CD4-positive, alpha-beta T cell treated with Interleukin-6 for 4 hours (primary cell): ENCODE measurements at places on chromosomes 13 and 19.

GRCh38 chr19:7063764-7064418, 5.4 kb upstream of the MBD3L3 start:
- DNase-seq = no peak

- no peak for DNase-seq
Measured at GRCh38 chr19:6671960-6672359, 2.0 kb upstream of the TNFSF14 start.

DNA sequence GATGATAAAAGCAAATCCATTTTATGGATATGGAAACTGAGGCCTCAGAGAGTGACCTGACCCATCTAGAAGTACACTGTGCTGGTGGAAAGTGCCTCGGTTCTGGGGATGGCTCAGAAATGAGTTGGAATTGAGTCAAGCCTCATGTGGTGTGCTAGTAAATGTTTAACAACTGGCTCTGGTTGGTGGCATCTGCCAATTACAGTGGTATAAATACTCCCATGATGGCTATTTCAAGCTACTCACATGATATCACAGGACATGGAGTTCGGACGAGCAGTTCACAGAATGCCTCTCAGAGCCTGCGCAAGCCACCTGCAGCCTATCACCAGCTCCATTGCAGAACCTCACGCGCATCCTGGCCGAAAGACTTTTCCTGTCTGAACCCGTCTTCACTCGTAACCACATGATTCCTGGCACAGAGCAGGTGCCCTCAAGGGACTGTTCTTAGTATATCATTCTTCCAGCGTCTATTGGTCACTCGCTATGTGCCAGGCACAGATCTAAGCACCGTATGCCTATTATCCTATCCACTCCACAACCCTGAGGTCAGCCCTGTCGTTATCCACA, 9.1 kb downstream of the TMEM150B start:
- DNase-seq = no peak

DNA sequence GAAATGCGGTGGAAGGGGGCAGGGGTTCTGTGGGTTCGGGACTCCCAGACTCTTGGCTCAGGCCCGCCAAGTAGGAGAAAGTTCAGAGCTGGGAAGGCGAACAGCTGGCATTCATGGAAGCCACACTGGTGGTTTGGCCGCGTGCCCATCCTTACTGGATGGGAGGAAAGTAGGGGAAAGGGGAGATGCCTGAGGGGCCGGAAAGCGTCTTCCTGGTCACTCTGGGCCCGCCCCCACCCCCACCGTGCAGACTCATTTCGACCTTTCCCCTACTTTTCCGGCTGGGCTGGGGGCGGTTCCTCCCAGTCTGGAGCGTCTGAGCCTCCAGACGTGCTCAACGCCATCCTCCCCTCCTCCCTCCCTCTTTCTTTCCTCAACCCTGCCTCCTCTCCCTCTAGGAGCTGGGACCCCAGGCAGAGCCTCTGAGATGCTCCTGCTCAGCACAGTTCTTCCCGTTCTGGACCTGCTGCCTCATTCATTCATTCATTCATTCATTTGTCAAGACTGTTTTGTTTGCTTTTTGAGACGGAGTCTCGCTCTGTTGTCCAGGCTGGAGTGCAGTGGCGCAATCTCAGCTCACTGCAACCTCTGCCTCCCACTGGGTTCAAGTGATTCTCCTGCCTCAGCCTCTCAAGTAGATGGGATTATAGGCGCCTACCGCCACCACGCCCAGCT, 3.5 kb downstream of the ANGPTL4 start:
- DNase-seq = no peak

DNA sequence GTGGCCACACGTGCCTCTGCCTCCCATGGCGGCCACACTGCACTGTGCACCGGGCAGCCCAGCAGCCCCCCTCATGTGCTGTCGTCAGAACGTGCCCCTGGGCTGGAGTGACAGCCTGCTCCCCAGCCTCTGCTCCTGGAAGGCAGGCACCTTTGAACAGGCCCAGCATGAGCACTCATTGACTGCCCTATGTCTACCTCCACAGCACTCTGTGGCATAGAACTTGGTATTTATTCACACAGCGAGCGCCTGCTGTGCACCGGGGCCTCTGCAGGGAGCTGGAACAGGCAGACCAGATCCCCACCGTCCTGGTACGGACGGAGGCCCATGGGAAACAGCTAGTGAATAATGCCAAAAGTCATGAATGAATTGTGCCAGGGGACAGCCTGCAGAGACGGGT, 53.7 kb downstream of the DPF1 start:
- no peak for DNase-seq

DNA sequence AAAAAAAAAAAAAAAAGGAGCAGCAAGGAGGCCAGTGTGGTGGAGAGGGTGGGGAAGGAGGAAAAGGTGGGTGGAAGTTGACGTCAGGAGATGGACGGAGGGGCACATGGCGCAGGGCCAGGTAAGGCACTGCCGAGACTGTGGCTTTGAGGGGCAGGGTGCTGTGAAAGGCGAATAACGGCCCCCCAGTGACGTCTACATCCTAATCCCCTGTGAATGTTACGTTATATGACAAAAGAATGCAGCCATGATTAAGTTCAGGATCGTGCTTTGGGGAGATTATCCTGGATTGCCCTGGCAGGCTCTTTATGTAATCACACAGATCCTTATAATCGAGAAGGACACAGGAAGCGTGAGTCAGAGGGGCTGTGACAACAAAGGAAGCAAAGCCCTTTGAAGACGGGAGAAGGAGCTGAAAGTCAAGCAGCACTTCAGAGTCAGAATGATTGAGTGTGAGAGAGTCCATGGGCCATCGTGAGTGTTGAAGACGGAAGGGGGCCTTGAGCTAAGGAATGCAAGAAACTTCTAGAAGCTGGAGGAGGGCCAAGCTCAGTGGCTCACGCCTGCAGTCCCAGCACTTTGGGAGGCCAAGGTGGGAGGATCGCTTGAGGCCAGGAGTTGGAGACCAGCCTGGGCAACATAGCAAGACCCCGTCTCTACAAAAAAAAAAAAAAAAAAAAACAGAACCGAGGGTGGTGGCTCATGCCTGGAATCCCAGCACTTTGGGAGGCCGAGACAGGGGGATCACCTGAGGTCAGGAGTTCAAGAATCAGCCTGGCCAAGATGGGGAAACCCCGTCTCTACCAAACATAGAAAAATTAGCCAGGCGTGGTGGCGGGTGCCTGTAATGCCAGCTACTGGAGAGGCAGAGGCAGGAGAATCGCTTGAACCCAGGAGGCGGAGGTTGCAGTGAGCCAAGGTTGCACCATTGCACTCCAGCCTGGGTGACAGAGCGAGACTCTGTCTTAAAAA, 13.8 kb upstream of the CEACAM16 start:
- DNase-seq = peak; percentile 10

DNA sequence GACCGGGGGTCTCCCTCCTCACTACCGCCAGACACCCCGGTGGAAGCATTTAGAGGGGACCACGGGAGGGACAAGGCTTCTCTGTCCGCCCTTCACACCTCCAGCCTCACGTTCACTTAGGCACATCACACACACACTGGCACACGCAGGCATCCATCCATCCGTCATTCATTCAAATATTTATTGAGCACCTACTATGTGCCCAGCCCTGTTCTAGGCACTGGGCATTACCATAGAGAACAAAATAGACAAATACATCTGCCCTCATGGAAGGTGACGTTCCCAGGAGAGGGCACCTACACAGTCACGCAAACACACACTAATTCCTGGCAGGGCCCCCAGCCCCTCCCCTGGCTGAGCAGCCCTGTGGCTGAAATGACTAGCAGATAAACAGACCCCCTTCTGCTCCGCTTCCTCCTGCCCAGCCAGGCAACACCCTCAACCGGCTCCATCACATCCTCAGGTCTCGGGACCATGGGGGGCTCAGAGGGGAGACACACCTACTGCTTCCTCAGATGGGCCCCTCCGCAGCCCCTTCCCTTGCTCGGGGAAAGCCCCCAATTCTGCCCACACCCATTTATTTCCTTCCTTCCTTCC, 3.7 kb upstream of the NOP53 start:
- DNase-seq = no peak

DNA sequence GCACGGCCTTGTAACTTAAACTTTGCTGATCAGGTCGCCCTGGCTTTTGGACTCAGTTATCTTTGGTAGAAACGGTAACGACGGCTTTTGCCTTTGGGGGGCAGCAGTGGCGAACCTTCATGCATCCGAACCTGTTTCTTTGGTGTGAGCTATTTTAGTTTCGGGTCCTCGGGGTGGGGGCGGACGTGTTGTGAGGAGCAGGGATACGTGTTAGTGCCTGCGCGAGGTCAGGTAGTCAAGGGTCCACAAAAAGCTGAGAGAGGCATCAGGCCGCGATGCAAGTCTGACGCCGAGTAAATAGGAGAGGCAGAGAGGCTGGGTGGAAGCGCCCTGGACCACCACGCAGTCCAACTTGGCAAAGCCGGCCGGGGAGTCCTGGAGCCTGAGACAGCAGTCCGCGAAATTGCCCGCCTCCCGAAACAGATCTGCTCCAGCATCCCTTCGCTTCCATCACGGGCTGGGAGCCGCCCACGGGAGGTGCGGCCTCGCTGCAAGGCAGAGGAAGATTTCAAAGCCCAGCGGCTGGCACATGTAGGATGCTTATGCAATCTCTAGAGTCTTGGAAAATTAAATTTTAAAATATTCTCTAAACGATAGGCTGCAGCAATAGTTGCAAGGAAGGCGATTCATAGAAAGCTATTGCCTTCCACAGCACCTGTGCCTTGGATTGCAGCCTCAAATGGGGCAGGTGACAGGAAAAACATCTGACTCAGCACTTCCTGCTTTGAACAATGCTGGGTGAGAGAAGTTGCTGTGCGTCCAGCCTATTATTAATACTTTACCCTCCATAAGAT, 4.6 kb upstream of the TPP2 start:
- peak; percentile 83 for DNase-seq

GRCh38 chr19:19409631-19410030, 4.2 kb downstream of the GATAD2A start:
- DNase-seq = no peak

DNA sequence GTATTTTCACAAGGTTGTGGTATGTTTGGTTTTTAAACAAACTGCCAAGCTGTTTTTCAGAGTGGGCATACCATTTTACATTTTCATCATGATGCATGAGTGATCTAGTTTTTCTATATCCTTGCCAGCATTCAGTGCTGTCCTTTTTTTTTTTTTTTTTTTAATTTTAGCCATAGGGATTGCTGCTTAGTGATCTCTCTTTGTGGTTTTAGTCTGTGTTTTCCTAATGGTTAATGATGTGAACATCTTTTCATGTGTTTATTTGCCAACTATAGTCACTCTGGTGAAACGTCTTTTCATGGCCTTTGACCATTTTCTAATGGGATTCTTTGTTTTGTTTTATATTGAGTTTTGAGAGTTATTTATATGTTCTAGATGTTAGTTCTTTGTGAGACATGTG, 59.7 kb downstream of the SHISA2 start:
- no peak for DNase-seq

DNA sequence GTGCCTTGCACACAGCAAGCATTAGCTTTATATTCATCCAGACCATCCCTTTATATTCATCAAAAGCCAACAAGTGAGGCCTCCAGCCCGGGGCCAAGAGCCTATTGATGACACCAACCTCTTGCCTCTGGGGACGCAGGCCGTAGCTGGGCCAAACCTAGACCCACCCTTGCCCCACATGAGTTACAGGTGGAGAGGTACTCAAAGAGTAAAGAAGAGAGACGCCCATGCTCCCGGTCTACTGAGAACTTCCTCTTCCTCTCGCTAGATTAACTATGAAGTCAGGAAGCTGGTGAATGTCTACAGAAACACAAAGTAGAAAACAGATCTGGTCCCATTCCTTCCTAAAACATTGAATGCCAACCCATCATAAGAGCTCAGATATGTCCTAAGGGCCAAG, 3.8 kb upstream of the MLNR start:
- no peak for DNase-seq

DNA sequence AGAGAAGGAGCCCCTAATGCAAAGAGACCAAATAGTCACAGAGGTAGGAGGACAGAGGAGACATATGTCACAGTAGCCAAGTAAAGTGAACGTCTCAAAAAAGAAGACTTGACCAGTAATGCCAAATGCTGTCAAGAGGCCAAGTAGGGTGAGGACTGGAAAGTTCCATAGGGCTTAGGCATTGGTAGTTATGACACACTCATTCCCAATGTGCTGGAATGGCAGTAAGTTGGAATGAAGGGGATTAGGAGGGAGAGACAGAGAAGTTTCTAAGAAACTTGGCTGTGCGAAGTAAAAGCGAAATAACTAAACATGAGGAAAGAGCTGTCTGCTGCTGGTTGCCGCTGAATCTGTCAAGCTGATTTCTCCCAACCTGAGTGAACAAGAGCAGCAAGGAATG, 14.9 kb upstream of the FRY start:
- no peak for DNase-seq

DNA sequence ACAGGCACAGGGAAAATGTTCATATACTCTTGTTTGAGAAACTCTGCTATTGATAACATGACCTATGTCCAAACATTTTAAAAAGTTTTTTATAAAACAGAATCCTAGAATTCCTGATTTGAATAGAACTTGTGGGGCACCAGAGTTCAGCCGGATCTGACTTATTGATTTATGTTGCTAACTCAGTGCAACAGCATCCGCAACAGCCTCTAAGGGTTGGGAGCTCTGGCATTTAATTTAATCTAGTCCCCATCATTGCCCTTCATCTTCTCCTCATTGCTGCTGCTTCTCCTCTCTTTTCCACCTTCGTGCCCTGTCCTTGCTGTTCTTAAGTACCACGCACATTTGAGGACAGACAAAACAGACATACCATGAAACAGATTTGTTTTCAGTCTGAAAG, 214.5 kb downstream of the FGF14 start:
- DNase-seq = no peak

- no peak for DNase-seq
Measured at GRCh38 chr19:34353546-34353945, 11.4 kb upstream of the GPI start.

- DNase-seq = no peak
Measured at GRCh38 chr19:23810496-23810895, 51.8 kb upstream of the ZNF681 start.

DNA sequence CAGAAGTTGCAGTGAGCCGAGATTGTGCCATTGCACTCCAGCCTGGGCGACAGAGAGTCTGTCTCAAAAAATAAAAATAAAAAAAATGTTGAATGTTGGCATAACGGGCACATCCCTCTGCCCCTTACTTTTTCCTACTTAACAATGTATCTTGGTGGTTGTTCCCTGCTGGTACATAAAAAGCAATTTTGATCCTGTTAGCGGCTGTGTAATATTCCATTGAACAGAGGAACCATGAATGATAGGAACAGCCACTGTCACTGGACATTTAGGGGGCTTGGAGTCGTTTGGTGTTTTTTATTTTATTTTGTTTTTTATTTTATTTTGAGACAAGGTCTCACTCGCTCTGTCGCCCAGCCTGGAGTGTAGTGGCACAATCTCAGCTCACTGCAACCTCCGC, 10.4 kb upstream of the NCCRP1 start:
- DNase-seq = no peak
